ENCODE measurements at places on chromosomes 6 and 20. TPM values are rescaled to one million over a fixed set of nuclear protein-coding genes. Genes with fewer than 3 reads are reported as not detected.

FNDC1 gene
- polyA plus RNA-seq, result 7.3 TPM

GSTA1 gene
- polyA plus RNA-seq, result 1.5 TPM

DNA sequence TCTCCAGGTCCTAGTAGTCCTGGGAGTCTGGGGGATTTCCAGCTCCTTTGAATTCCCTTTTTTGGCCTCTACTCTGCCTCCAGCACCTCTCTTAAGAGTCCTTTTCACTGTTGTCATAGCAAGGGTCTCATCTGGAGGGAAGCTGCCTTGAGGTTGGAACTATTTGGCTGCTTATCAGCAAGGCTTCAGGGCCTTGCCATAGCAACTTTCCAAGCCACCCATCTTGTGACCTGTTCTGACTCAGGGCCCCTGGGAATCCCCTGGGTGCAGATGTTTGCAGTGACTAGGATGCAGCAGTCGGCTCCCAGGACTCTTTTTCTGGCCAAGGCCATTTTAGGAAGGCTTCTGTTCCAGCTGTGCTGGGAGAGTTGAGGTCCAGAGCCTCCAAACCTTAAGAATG, 12.4 kb downstream of the PKIG start:
- DNase-seq, result no peak

CST4 gene
- polyA plus RNA-seq, result not detected

CTNNBL1 gene
- 51.8 TPM for polyA plus RNA-seq

FOXC1 gene
- 80.3 TPM for polyA plus RNA-seq

- DNase-seq, result no peak
Observed at GRCh38 chr20:63950701-63951397, 5.4 kb downstream of the UCKL1 start.

ZNF311 gene
- polyA plus RNA-seq, result 6.3 TPM

PTCRA gene
- 0.28 TPM for polyA plus RNA-seq

DBNDD2 gene
- 27.0 TPM for polyA plus RNA-seq

KIF16B gene
- 21.7 TPM for polyA plus RNA-seq
